GM13976 (cell line): ENCODE measurements at places on chromosomes 2 and 18.
A peak's percentile ranks its signal among the peaks of the same experiment; 100 is the strongest.

GRCh38 chr2:191245869-191246531 lies 796 bp downstream of the MYO1B start:
- DNase-seq: no peak

- no peak for DNase-seq
These were observed 232.8 kb downstream of the DYM start for GRCh38 chr18:49227441-49228165.

DNA sequence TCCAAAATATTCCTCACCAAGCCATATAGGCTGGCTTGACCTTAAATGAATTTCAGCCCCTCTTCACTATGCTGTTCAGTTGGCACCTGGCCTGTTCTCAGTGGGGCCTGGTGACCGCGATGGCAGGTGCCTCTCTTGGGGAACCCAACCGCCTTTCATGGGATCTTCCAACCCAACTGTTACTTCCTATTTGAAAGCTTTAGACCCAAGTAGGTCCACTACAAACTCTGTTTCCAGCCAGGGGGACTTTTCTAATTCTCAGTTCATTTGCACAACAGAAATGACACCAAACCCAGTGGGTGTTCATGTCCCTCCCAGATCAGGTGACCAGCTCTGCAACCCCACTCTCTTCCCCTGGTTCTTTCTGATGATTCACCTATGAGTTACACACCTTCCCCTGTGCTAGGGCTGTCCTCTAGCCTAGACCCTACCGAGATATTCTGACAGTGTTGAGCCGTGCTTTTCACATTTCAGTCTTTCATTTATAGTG lies 35.6 kb upstream of the NDUFV2 start:
- DNase-seq: peak; percentile 64

- DNase-seq: no peak
These were observed 366.7 kb upstream of the KCNJ3 start for GRCh38 chr2:154331784-154332183.

DNA sequence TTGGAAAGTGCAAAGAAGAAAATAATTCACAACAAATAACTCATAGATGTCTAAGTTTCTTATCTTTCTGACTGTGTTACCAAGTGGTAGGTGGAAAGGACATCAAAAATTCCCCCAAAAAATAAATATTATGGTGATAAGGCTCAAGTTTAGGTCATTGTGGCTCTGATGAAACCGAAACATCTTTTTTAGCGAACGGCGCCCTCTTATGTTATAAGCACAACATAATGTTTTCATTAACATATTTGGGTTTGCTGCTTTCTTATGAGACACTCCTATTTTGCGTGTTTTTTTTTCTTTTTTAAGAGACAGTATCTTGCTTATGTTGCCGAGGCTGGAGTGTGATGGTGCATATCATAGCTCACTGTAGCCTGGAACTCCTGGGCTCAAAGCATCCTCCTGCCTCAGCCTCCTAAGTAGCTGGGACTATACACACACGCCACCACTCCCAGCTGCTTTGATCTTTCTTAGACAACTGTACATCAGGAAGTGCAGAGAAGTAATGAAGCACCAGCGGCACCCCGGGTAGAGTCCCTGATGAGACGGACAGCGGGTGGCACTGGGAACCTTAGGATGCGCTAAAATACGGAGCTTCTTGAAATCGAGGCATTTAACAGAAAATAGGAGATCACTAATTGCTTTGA lies 38.5 kb upstream of the SLC35G4 start:
- no peak for DNase-seq

DNA sequence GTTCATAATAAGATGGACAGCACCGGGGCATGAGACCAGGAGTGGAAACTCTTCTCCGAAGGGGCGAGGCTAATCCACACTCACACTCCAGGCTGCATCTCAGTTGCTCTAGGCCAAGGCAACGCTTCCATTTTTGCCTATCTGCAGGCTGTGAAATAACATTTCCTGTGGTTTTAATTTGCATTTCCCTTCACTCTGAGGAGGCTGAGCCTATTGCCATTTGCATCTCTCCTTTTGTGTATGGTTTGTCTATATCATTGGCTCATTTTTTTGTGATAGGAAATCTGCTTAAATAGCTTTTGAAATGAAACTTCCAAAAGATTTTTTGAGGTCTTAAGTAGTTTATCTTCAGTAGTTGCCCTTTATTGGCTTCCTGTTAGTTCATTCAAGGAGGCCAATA lies 57.6 kb downstream of the TPGS2 start:
- DNase-seq: no peak

GRCh38 chr2:27752551-27753237 lies 18.8 kb upstream of the MRPL33 start:
- no peak for DNase-seq

GRCh38 chr2:241618296-241618805 lies 18.6 kb downstream of the THAP4 start:
- DNase-seq: no peak
